Colonic mucosa (tissue), 4 donors: ENCODE measurements at places on chromosomes 13 and 19. TPM values are rescaled to one million over a fixed set of nuclear protein-coding genes. Genes with fewer than 3 reads are reported as not detected.

DNA sequence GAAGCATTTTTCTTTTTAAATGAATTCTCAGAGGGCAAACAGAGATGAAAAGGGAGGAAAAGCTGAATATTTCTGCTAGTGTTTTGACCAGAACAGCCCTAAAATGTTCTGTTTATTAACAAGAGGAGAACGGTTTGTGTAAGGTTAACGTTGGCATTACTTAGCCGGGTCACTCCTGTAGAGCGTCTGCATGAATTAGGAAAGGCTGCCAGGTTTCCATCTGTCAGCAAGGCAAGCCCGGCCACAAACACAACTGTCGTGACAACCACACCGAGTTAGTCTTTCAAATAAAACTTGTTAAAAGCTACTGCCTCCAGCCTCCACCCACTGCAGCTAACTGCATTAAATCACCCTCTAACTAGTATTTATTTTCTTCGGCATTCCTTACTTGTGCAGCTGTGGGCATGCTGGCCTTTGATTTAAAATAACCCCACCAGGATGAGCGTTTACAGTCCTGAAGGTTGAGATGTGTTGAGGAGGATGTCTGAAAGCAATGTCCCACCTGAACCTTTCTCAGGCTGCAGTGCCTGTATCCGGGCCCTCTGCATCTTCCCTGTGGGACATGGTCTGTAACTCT is 527.9 kb downstream of the FGF9 start:
- no peaks in the 10 kb centered on the region for H3K27me3 ChIP-seq
- H3K4me3 ChIP-seq = no peak overlapping the region
- no peak for DNase-seq
- H3K4me1 ChIP-seq = no peaks in the 10 kb centered on the region

DNA sequence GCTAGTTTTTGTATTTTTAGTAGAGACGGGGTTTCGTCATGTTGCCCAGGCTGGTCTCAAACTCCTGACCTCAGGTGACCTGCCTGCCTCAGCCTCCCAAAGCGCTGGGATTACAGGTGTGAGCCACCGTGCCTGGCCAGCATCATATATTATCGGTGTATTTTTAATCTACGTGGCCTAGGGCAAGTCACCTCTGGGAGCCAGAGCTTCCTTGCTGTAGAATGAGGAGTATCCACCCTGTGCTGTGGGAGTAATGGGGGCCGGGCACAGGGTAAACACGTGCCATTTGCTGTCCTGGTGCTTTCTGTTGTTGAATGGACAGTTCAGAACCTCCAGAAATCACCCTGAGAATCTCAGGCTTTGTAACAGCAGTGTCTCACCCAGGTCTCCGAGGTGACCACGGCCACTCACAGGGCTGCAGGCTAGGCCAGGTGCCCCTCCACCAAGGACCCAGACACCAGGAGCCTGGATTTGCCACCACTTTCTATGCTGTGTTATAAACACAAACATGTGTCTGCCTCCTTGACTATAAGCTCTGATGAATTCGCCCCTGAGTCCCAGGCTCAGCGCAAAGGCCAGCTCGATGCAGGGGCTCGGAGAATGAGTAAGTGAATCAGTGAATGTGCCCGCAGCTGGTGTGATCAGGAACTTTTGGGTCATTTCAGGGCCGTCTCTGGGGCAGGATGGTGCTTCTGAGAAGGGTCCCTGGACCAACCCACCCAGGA is 22.7 kb downstream of the POP4 start:
- no peak overlapping the region for H3K27ac ChIP-seq
- H3K27me3 ChIP-seq = no peaks in the 10 kb centered on the region
- no peak overlapping the region for H3K4me3 ChIP-seq
- DNase-seq = no peak

DNA sequence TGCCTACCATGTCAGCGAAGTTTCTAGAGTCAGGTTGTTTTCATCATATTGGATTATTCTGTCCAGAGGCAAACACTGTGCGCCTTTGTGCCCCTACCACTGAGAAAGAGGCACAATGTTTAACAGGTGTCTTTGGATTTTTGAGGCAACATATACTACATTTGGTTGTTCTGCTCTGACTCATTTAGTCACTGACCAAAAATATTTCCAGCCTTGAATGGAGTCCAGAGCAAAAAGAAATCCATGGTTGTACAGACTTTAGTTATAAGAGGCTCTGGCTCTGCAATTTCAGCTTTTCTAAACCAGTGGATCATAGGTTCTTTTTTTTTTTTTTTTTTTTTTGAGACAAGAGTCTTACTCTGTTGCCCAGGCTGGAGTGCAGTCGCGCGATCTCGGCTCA is 35.7 kb downstream of the LACC1 start:
- no peaks in the 10 kb centered on the region for H3K27me3 ChIP-seq
- H3K27ac ChIP-seq = no peak overlapping the region
- no peak for DNase-seq
- H3K4me3 ChIP-seq = no peak overlapping the region
- no peaks in the 10 kb centered on the region for H3K36me3 ChIP-seq
- H3K4me1 ChIP-seq = no peaks in the 10 kb centered on the region

ZNF234 gene
- 6.3 TPM for total RNA-seq

DNA sequence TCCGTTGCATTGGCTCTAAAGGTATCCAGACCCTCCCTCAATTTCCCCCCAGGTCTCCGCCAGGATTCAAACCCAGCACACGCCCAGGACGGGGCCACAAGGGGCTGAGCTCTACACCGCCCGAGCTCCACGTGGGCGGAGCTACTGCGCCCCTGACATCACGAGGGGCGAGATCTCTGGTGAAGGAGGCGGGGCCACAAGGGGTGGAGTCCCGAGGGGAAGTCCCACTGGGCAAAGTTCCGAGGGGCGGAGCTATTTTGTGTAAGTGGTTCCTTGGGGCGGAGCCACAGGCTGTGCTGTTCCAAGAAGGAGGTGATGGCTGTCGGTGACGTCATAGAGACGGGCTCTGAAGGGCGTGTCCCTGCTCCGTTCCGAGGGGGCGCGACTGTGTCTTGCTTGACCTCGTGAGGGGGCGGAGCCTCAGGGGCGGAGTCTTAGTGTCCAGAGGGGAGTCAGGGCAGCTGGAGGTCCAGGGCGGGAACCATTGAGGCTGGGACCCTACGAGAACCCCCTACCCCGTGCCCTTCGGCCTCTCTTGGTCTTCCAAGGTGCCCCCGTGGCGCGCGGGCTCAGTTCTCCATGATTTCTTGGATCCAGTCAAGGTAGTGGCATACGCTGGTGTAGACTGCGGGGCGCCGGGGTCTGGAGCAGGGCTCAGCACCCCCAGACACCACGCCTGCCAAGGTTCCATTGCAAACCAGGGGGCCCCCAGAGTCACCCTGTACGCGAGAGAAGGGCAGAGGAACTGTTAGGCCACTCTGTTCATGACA is 1.3 kb upstream of the KLK8 start:
- no peaks in the 10 kb centered on the region for H3K27me3 ChIP-seq
- H3K27ac ChIP-seq = no peak overlapping the region
- no peak overlapping the region for H3K4me3 ChIP-seq
- H3K4me1 ChIP-seq = no peaks in the 10 kb centered on the region

- no peak for DNase-seq
- H3K4me1 ChIP-seq = no peaks in the 10 kb centered on the region
- H3K36me3 ChIP-seq = no peaks in the 10 kb centered on the region
Observed at GRCh38 chr13:29993716-29994488, 143.5 kb upstream of the UBL3 start.

GRCh38 chr13:100244431-100244830 is 155.5 kb downstream of the PCCA start:
- no peak for DNase-seq
- H3K4me1 ChIP-seq = no peaks in the 10 kb centered on the region
- no peaks in the 10 kb centered on the region for H3K27me3 ChIP-seq
- H3K36me3 ChIP-seq = no peaks in the 10 kb centered on the region

DNA sequence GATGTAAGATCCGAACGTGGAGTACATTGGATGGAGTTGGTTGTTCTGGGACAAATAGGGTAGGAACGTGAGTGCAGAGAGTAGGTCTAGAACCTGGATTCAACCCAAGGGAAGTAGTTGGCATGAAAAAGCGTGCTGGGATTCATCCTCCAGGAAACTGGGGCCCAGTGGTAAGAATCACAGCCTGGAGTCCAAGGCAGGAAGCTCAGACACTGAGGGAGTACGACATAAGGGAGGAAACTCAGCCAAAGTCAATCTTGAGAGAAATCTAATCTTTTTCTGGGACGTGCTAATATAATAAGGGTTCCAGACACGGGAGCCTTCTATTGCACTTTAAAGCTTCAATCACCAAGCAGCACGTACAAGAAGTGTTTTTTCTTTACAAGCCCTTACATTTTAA is 46.4 kb downstream of the DLEU7 start:
- DNase-seq = no peak

- no peaks in the 10 kb centered on the region for H3K27me3 ChIP-seq
- no peaks in the 10 kb centered on the region for H3K36me3 ChIP-seq
- no peak overlapping the region for H3K4me3 ChIP-seq
- peak overlapping the region; percentile 39 for H3K27ac ChIP-seq
- DNase-seq = no peak
Observed at GRCh38 chr13:44273991-44274770, 99.4 kb upstream of the SERP2 start.

- H3K4me3 ChIP-seq = peak overlapping the region; percentile 19
- no peaks in the 10 kb centered on the region for H3K27me3 ChIP-seq
- H3K4me1 ChIP-seq = peaks cover 4% of the 10 kb centered on the region
- H3K36me3 ChIP-seq = no peaks in the 10 kb centered on the region
Observed at GRCh38 chr19:5805462-5806132, 730 bp downstream of the NRTN start.

DNA sequence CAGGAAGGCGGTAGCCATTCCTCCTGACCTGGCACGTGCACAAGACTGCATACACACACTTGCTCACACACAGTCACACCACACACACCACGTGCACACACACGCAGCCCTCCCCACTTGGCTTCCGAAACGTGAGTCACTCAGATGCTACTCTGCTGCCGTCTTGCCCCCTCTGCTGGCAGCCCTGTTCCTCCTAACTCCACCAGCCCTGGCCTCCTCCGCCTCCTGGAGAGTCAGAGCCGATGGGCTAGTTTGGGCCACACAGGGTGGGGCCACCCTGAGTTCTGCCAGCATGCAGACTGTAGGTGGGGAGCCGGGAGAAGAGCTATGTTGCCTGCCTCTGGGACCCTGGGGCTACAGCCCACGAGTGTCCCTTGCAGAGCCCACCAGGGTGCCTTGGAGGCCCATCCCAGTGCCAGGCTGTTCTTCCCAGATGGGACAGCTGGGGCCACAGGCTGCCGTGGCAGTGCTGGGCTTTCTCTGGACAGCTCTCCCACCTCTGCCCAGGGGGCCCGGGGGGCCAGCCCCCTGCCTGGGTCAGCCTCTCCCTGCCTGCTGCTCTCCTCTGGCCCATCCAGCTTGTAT is 12.1 kb downstream of the PIN1 start:
- DNase-seq = peak; percentile 35
- no peak overlapping the region for H3K27ac ChIP-seq
- peaks cover 5% of the 10 kb centered on the region for H3K36me3 ChIP-seq
- no peak overlapping the region for H3K4me3 ChIP-seq
- H3K27me3 ChIP-seq = no peaks in the 10 kb centered on the region
- no peaks in the 10 kb centered on the region for H3K4me1 ChIP-seq

DNA sequence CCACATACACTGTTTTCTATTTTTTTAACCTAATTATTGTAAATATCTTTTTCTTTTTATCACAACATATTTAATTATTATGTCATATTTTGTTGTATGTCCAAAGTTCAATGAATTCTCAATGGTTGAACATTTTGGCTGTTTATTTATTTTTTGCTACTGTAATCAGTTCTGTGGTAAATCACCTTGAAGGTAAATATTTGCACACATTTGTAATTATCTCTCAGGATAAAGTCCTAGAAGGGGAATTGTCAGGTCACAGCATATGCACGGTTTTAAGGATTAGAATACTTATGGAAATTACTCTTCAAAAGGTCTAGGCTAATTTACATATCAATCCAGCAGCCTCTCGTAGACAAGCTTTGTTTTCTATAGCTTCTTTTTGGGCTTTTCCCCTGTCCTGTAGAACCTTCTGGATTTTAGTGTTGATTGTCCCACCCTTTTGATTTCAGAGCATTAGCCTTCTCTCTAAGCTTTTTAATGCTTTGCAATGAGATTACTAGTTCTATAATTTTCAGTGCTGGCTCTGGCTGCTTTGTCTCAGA is 362.6 kb downstream of the KCNRG start:
- no peaks in the 10 kb centered on the region for H3K4me1 ChIP-seq
- H3K4me3 ChIP-seq = no peak overlapping the region
- H3K27me3 ChIP-seq = no peaks in the 10 kb centered on the region
- DNase-seq = no peak

DNA sequence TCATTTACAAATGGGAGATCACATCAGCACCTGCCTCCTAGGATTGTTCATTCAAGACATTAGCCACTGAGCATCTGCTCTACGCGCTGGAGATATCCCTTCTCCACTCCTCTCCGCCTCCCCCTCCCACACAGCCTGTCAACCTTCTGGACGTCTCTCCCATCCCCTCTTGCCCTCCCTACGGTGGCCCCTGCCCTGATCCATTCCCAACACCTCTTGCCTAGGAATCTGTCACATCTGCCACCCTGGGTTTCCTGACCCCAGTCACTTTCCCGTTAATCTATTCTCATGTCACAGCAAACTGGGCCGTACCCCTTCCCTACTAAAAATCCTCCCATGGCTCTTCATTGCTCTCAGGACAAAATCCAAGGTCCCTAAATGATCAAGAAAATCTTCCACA is 10.3 kb downstream of the DYRK1B start:
- no peak for DNase-seq
- peak overlapping the region; percentile 65 for H3K4me3 ChIP-seq
- H3K4me1 ChIP-seq = no peaks in the 10 kb centered on the region
- no peak overlapping the region for H3K27ac ChIP-seq

DNA sequence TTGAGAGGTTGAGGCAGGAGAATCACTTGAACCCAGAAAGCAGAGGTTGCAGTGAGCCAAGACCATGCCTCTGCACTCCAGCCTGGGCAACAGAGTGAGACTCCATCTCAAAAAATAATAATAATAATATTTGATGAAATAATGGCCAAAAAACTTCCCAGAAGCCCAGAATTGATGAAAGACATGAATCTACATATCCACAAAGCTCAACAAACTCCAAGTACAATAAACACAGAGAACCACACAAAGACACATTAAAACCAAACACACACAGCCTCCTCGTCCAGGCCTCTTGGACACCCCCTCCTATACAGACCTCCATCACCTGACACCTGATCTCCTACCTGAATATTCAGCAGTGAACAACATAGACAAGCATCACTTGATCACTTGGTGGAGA is 3.2 kb upstream of the SYDE1 start:
- no peak overlapping the region for H3K4me3 ChIP-seq
- H3K27ac ChIP-seq = no peak overlapping the region
- H3K4me1 ChIP-seq = no peaks in the 10 kb centered on the region
- H3K36me3 ChIP-seq = no peaks in the 10 kb centered on the region
- DNase-seq = no peak

ZNF793 gene
- total RNA-seq = 2.9 TPM

- no peak for DNase-seq
- H3K27ac ChIP-seq = no peak overlapping the region
Observed at GRCh38 chr19:18672044-18672451, 11.4 kb upstream of the CRTC1 start.

DNA sequence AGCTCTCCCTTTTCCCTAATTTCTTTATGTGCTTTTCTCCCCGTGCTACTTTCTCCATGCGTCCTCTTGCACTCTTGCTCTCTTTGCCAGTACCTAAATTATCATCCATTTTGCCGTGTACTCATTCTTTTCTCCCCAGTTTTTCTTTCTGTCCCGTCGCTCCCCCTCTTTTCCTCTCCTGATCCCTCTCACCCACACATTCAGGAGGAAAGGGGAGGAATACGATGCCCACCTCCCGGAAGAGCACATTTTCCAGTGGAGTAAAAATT is 821 bp downstream of the ZNF616 start:
- no peaks in the 10 kb centered on the region for H3K27me3 ChIP-seq
- peak overlapping the region; percentile 71 for H3K4me3 ChIP-seq
- DNase-seq = no peak
- H3K4me1 ChIP-seq = no peaks in the 10 kb centered on the region
- H3K36me3 ChIP-seq = no peaks in the 10 kb centered on the region
- H3K27ac ChIP-seq = peak overlapping the region; percentile 98
